ENCODE measurements at places on chromosomes 13 and 19.
A peak's percentile ranks its signal among the peaks of the same experiment; 100 is the strongest.

GRCh38 chr13:41364043-41364442 lies 53.0 kb downstream of the NAA16 start:
- DNase-seq = no peak

DNA sequence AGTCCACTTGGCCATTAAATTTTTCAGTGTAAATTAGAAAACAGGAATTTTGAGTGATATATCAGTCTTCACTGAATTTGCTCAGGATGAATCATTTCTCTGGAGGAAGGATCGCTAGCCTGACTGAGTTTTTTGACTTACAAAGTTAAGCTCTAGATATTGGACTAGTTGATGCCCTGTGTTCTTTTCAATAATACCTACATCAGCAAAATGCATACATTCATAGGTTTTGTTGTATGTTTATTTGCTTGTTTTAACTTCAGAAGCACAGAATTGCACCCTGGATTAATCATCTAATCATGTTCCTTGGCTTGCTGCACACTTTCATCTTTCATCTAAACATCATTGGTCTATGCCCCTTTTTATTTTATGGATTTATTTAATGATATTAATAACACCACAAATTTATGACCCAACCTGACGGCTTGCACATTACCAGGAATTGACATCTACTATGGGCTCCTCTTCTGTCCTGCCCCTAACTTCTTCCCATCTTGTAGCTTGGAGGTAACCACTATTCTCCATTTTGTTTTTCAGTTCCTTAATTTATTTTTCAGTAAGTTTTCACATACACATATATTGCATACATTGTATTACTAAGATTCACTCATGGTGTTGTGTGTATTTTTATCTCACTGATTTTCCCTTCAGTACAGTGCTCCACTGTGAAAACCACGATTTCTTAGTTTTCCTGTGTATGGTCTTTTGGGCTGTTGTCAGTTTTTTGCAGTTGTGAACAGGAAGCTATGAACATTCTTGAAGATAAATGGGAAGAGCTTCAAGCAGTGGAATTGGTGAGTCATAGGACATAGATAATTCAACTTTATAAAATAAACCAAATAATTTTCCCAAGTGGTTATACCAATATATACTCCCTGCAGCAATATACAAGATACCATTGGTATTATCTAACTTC lies 23.3 kb downstream of the COMMD6 start:
- no peak for DNase-seq

GRCh38 chr13:59823486-59823885 lies 340.2 kb downstream of the DIAPH3 start:
- no peak for DNase-seq

GRCh38 chr19:16261584-16262368 lies 62.9 kb upstream of the KLF2 start:
- DNase-seq = no peak

GRCh38 chr13:36559375-36559774 lies 114.4 kb upstream of the SERTM1 start:
- DNase-seq = no peak

DNA sequence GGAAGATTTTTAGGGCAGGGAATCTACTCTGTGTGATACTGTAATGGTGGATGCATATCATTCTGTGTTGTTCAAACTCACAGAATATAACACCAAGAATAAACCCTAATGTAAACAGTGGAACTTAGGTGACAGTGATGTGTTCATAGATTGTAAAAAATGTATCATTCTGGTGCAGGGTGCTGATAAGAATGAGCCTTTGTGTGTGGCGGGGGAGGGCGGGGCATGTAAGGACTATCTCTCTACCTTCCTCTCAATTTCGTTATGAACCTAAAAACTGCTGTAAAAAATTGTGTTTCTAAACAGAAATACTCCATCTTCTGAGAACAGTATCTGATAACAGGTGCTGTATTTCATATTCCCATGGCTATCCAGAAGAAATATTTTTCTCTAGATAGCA lies 35.6 kb downstream of the TNFRSF19 start:
- no peak for DNase-seq

DNA sequence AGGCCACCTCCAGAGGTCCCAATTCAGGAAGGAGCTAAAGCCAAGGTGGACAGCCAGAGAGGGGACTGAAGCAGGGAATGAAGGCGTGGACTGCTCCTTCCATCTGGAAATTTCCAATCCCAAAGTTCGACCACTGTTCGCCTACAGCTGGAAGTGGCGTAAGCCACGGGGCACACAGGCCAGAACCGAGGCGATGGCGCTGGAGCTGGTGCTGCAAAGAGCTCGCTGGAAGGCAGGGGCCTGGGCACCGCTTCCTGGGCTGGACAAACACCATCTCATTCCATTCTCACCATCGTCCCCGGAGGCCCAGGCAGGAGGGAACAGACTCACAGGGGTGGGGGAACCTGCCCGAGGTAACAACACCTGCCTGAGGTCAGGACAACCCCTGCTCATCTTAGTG lies 4.2 kb downstream of the MAP2K2 start:
- DNase-seq = no peak

GRCh38 chr19:56983171-56983570 lies 136.6 kb upstream of the USP29 start:
- no peak for DNase-seq

GRCh38 chr13:113491418-113491883 lies 940 bp upstream of the DCUN1D2 start:
- no peak for DNase-seq

GRCh38 chr13:93368718-93369117 lies 142.1 kb downstream of the GPC6 start:
- no peak for DNase-seq

GRCh38 chr19:35468637-35469036 lies 20.6 kb downstream of the FFAR2 start:
- peak; percentile 38 for DNase-seq

GRCh38 chr13:79910875-79911540 lies 429.9 kb downstream of the SPRY2 start:
- DNase-seq = no peak

- DNase-seq = no peak
Observed at GRCh38 chr19:30911491-30911890, 437.7 kb downstream of the TSHZ3 start.

DNA sequence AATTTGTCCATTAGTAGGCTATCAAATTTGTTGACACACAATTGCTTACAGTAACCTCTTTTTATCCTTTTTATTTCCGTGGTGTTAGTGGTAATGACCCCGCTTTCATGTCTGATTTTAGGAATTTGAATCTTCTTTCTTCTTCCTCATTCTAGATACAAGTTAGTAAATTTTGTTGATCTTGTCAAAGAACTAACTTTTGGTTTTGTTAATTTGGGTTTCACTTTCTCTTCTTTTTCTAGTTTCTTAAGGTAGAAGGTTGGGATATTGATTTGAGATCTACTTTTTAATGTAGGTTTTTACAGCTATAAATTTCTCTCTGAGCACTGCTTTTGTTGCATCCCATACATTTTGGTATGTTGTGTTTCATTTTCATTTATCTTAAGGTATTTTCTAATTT lies 53.3 kb upstream of the SLC7A1 start:
- DNase-seq = no peak
